Psoas muscle (tissue), 8 donors: ENCODE measurements at places on chromosomes 2 and 18. TPM values are rescaled to one million over a fixed set of nuclear protein-coding genes. Genes with fewer than 3 reads are reported as not detected.

Gene NYAP2
- 5.0 TPM for total RNA-seq

DNA sequence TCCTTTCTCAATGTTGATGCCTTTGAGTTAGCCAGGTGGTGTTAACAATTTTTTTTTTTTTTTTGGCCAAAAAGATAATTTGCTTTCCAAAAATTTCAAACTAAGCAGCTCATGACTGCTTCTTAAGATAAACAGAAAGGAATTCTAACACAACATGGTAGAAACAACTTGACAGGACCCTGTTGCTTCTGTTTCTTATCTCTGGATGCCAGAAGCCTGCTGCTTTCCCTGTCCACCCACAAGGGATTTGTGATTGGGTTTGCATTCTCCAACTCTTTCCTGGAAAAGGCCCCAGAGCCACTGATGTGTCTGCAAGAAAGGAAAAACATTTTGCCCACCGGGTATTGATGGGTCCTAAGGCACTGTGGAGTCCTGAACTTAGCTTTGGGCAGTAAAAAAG, 217.2 kb upstream of the PKDCC start:
- H3K4me1 ChIP-seq = no peaks in the 10 kb centered on the region
- H3K36me3 ChIP-seq = no peaks in the 10 kb centered on the region
- H3K27me3 ChIP-seq = peaks cover 2% of the 10 kb centered on the region
- H3K4me3 ChIP-seq = no peak overlapping the region
- DNase-seq = no peak
- H3K27ac ChIP-seq = no peak overlapping the region

- no peak for DNase-seq
- no peaks in the 10 kb centered on the region for H3K27me3 ChIP-seq
- H3K4me3 ChIP-seq = peak overlapping the region; percentile 42
- H3K4me1 ChIP-seq = peaks cover 30% of the 10 kb centered on the region
- H3K36me3 ChIP-seq = no peaks in the 10 kb centered on the region
These were observed 51.9 kb downstream of the SETBP1 start for GRCh38 chr18:44732599-44732998.

- DNase-seq = no peak
- no peaks in the 10 kb centered on the region for H3K27me3 ChIP-seq
- H3K4me1 ChIP-seq = peaks cover 13% of the 10 kb centered on the region
- H3K4me3 ChIP-seq = no peak overlapping the region
- H3K27ac ChIP-seq = no peak overlapping the region
- H3K36me3 ChIP-seq = peaks cover 74% of the 10 kb centered on the region
These were observed 83.0 kb downstream of the UBR3 start for GRCh38 chr2:169910109-169910799.
